ENCODE measurements at places on chromosomes 6 and 20. TPM values are rescaled to one million over a fixed set of nuclear protein-coding genes. Genes with fewer than 3 reads are reported as not detected.

The SLC22A7 gene
- total RNA-seq = not detected

The HDDC2 gene
- total RNA-seq = 54.5 TPM

The MEP1A gene
- total RNA-seq = not detected

The HLA-E gene
- total RNA-seq = 390 TPM

The ABHD16A gene
- total RNA-seq = 35.6 TPM

The TREML4 gene
- not detected for total RNA-seq

The PSMF1 gene
- 167 TPM for total RNA-seq

The SPEF1 gene
- not detected for total RNA-seq

The FAM229B gene
- 1.7 TPM for total RNA-seq

The PARD6B gene
- total RNA-seq = 4.7 TPM

The CLIC5 gene
- total RNA-seq = not detected

The BMP2 gene
- 1.4 TPM for total RNA-seq

The GPSM3 gene
- total RNA-seq = 131 TPM

The NDUFAF4 gene
- total RNA-seq = 51.2 TPM

The GFRA4 gene
- total RNA-seq = not detected

The SIRPD gene
- total RNA-seq = 1.1 TPM

The PPP1R3G gene
- total RNA-seq = 0.10 TPM

The FAM209B gene
- total RNA-seq = 0.44 TPM

The CFAP206 gene
- total RNA-seq = not detected

The VGLL2 gene
- total RNA-seq = not detected

The COX4I2 gene
- not detected for total RNA-seq

The LTB gene
- 46.8 TPM for total RNA-seq

The SLC17A9 gene
- total RNA-seq = 60.2 TPM

The TNFRSF6B gene
- not detected for total RNA-seq

The SKIC2 gene
- total RNA-seq = 79.2 TPM

The GABRR1 gene
- total RNA-seq = not detected

The SMLR1 gene
- 0.08 TPM for total RNA-seq

The METTL24 gene
- total RNA-seq = not detected

The HLA-DQA1 gene
- total RNA-seq = 712 TPM

The DTD1 gene
- 62.1 TPM for total RNA-seq

The FAM217A gene
- not detected for total RNA-seq

The C6orf52 gene
- 3.0 TPM for total RNA-seq

The ADAM33 gene
- not detected for total RNA-seq

The VEGFA gene
- total RNA-seq = 29.5 TPM

The HLA-DQB2 gene
- 27.1 TPM for total RNA-seq

The ZC3H12D gene
- 15.7 TPM for total RNA-seq

The NCOA6 gene
- total RNA-seq = 18.7 TPM

The C2 gene
- total RNA-seq = 0.97 TPM

The PTCRA gene
- 0.24 TPM for total RNA-seq

The TSPO2 gene
- not detected for total RNA-seq

The NOTCH4 gene
- total RNA-seq = 1.7 TPM

Data from GM12878 (cell line).